ENCODE measurements at places on chromosomes 12 and 14.

- no peak for DNase-seq
These were observed 313.2 kb downstream of the ATP23 start for GRCh38 chr12:58254463-58255100.

- DNase-seq, result no peak
These were observed 36.6 kb upstream of the SPPL3 start for GRCh38 chr12:120940799-120941198.

DNA sequence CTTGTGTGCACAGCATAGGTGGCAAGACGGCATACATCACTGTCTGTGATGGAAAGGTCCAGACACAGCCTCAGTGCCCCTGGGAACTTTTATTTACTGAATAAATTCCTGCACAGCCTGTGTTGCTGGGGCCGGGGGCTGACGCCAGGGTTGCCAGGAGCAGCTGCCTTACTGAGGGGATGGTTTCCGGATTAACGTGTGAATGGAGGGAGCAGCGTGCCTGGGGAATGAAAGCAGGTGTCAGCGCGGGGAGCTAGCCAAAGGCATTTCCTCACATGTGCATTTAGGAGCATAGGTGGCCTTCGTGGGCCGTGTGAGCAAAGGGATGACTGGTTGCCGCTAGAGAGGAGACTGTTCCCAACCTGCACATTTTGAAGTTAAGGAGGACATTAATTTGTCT is 41.6 kb downstream of the SFSWAP start:
- no peak for DNase-seq

GRCh38 chr14:102050625-102051024 is 36.2 kb downstream of the HSP90AA1 start:
- DNase-seq, result no peak

- DNase-seq, result no peak
These were observed 102.7 kb upstream of the FKBP4 start for GRCh38 chr12:2692080-2692479.

GRCh38 chr12:77979597-77980250 is 149.0 kb downstream of the NAV3 start:
- no peak for DNase-seq

DNA sequence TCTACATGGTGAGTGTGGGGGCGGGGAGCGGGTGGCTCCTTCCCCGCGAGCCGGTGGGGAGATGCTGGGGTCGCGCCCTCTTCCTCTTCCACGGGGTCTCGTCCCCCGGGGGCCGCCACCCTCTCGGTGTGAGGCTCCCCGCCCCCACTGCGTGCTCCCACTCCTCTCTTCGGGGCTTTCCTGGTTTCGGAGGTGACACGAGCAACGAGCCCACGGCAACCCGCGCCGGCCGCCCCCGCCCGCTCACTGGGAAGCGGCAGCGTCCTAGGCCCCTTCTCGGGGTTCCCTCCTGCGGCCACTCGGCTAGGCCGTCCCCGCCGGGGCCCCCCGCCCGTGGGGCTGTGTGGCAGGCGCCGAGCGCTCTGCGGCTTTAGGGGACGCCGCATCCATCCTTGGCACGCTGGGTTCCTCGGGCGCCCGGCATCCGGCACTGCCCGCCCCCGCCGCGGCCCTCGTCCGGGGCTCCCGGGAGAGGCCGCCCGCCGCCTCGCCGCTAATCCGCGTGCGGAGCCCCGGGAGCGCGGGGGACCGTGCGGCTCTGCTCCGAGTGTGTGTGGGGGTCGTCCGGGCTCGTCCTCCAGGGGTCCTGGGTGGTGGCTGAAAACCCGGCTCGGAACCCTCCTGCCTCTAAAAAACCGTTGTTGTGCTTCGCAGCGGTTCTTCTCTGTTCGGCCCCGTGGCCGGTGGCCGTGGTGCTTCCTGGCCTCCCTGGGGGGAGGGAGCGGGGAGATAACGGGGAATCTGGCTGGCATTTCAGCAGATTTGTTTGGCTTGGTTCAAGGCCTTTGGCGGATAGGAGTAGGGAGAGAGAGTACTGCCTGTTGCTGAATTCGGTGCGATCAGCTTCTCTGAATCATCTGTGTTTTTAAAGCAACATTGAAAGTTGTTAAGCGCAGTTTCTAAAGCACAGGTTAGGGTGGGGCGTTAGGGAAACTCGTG is 1.0 kb downstream of the PCNX1 start:
- DNase-seq, result peak; percentile 49

- no peak for DNase-seq
These were observed 97.1 kb downstream of the RPS6KA5 start for GRCh38 chr14:90963343-90963742.

DNA sequence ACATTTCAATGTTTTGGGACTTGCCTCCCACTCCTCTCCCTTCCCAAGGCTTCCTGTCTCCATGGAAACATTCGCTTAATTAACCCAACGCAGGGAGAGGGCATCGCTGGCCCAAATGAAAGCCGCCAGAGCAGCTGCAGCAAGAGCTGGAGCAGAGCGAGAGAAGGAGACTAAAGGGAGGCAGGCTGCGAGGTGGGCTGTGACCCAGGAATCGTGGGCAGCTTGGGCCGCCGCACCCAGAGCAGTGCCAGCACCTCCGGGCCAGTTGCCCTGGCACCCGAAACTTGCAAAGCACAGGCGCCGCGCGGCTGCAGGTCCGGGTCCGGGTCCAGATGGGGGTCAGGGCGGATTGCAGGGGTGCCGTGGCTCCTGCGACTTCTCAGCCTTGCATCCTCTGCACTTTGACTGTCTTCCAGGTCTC is 43.5 kb upstream of the PTPRQ start:
- DNase-seq, result no peak

GRCh38 chr12:52063981-52064649 is 5.7 kb upstream of the ATG101 start:
- no peak for DNase-seq

DNA sequence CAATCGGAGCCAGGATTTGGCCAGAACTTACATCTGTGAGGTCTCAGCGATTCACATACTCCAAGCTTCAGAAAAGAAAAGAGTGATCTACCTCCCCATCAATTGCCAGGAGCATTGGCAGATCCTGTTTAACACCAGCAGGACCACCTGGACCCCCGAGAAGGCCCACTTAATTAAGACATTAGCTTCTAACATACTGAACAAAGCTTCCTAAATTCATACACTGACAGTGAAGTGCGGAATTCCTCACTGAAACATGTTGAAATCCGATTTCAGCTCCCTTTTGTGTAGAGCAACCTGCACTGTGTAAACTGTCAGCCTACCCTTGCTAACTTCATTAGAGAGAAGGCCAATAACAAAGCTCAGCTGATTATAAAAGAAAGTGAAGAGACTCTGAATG is 274.0 kb downstream of the NOVA1 start:
- DNase-seq, result no peak

GRCh38 chr14:29240066-29240465 is 473.5 kb downstream of the FOXG1 start:
- no peak for DNase-seq

Data from stimulated activated CD4-positive, alpha-beta T cell treated with anti-CD3 and anti-CD28 coated beads, Interleukin-15, amount 100 ng/mL, for 48 hours (primary cell).